ENCODE measurements at places on chromosomes 16 and 17.
A peak's percentile ranks its signal among the peaks of the same experiment; 100 is the strongest.

- no peak for DNase-seq
Observed at GRCh38 chr17:74833501-74834377, 25.9 kb downstream of the GRIN2C start.

GRCh38 chr17:37182786-37183465, 192.9 kb upstream of the C17orf78 start:
- DNase-seq = no peak

DNA sequence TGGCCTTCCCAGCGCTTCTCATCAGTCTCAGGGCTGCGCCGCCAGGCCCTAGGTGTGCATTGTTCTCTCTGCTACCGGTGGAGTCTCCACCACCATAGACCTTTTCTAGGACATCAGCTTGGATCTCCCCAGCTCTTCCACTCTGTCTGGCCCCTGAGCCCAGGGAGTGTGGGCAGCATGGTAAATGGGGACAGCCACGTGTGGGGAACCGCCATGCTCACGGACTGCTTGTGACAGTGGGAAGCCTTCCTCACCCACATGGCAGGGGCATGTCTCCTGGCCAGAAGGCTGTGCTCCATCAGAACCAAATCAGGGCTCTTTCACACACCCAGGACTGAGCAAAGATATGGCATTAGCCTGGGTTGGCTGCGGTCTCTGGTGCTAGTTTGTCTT, 51.3 kb downstream of the TNFRSF13B start:
- DNase-seq = no peak

GRCh38 chr17:68334393-68334792, 43.1 kb downstream of the ARSG start:
- no peak for DNase-seq

DNA sequence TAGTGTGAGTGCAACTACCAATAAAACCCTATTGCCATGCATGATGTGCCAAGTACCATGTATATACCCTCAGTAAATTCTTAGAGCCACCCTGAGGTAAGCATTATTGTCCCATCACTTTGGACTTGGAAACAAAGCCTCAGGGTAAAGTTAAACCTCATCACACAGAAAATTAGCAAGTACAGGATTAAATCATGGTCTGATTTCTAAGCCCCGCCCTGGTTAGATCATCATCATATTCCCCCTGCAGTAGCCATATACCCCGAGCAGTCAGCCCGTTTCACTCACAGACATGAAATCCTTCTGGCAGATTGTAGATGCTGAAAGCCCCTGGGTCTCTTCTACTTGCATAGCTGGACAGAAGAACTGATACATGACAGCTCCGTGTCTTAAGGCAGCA, 4.8 kb downstream of the ZP2 start:
- DNase-seq = no peak

GRCh38 chr17:29390851-29391631, 878 bp downstream of the TAOK1 start:
- DNase-seq = no peak

DNA sequence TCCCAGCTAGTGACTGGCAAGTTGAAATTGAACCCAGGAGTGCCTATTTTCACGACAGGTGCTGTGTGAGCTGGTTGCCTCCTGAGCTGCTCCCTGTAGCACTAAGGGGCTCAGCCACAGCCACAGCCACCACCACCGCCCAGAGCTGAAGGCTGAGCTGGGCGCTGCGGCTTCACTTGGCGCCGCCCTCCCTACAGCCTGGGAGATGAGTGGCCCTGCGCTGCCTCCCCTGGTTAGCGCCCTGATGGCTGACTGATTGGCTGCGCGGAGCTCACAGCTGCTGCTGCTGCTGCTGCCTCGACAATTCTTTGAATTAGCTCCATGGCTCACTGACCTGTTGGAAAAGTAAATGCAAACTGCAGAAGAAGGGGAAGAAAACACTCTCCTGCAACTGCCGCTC, 91.8 kb upstream of the TMEM132E start:
- DNase-seq = no peak

GRCh38 chr17:28925912-28926365, 23.1 kb upstream of the DHRS13 start:
- no peak for DNase-seq

DNA sequence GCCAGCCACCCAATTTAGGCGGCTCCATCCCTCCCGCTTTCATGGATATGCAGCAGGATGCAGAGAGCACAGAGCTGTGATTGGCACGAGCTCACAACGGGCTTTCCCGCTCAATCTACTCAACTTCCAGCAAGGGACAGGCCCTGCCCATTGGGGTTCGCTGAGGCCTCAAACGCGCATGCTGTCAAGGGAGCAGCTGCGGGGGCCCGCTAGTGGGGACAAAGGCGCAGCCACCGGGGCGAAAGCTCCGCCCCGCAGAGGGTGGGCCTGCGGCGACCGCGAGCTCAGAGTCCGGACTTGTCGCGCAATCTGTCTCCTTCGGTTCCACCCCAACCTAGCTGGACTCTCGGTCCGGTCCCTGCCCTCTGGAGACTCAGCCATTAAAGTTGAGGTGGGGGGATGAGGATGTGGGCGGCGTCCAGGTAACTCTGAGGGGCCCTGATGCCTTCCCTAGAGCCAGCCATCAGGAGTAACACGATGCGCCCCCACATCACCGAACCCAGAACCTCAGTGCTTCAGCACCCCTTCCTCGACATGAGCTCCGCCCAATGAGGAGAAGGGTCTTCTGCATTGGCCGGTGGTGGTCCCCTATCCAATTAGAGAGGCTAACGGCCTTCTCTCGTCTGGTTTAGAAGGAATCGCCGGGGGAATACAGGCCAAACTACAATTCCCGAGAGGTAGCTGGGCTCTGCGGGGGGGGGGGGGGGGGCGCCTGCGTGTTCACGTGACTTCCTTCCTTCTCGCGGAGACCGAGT, 489 bp upstream of the NFATC3 start:
- DNase-seq = peak; percentile 67
